Stimulated activated CD4-positive, alpha-beta T cell treated with anti-CD3 and anti-CD28 coated beads, Interleukin-2, amount 100 ng/mL, for 24 hours (primary cell): ENCODE measurements at places on chromosomes 1 and 21.

- no peak for DNase-seq
Measured at GRCh38 chr1:36497207-36497606, 14.5 kb upstream of the CSF3R start.

DNA sequence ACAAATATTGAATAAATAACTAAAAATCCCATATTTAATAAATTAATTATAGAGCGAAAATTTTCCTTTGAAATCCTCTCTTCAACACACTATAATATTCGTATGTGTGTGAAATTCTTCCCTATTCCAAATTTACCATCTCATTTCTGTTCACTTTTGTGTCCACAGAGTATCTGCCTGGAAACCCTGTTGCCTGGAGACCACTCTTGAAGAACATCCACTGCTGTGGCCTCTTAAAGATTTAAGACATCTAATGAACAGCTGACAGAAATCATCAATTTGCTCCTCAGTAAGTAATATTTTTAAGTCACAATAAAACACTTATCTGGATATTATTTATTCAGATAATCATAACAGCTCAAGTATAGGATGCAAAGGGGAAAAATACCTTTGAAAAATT, 69.7 kb downstream of the CYYR1 start:
- DNase-seq: no peak

DNA sequence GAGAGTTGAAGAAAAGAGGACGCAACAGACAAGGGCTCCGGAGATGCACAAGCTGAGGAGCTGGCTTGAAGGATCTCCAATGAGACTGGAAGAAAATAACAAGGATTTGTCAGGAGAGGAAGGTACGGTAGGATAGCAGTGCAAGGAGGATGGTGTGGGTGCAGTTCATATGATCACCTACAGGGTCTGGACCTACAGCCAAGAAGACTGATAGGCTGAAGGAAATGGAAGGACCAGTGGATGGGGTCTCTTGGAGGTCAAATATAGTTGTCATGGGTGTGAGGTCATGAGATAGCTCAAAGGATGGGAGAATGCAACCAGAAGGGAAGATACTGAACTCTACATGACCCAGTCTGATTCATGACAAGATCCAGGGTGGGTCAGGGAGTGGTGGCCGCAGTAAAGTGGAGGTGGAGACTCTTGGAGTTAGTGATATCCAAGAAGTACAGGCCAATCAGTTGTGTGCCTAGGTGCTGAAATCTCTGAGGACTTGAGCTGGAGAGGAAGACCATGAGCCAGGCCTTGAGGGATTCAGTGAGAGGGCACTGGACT, 15.3 kb upstream of the KANK4 start:
- DNase-seq: no peak

GRCh38 chr1:10651793-10652192, 144.7 kb downstream of the CASZ1 start:
- DNase-seq: no peak

DNA sequence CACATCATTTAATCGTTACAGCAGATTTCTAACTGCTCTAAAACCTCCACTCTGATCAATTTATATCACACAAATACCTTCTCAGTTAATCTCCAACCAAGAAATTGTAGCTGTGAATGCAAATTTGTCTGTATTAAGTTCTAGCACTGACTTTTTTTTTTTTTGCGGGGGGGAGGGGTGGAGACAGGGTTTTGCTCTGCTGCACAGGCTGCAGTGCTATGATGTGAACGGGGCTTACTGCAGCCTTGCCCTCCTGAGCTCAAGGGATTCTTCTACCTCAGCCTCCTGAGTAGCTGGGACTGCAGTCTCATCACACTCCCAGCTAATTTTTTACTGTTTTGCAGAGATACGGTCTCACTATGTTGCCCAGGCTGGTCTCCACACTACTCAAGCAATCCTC, 163.6 kb downstream of the RERE start:
- DNase-seq: no peak

GRCh38 chr1:168057921-168058320, 78.8 kb downstream of the GPR161 start:
- no peak for DNase-seq

GRCh38 chr1:110136911-110137310, 13.4 kb upstream of the SLC6A17 start:
- peak; percentile 38 for DNase-seq

GRCh38 chr1:23597635-23598388, 38.5 kb upstream of the ID3 start:
- no peak for DNase-seq

- no peak for DNase-seq
Measured at GRCh38 chr1:233463333-233463732, 135.8 kb downstream of the MAP3K21 start.

GRCh38 chr1:167003711-167004110, 14.6 kb downstream of the MAEL start:
- DNase-seq: no peak

DNA sequence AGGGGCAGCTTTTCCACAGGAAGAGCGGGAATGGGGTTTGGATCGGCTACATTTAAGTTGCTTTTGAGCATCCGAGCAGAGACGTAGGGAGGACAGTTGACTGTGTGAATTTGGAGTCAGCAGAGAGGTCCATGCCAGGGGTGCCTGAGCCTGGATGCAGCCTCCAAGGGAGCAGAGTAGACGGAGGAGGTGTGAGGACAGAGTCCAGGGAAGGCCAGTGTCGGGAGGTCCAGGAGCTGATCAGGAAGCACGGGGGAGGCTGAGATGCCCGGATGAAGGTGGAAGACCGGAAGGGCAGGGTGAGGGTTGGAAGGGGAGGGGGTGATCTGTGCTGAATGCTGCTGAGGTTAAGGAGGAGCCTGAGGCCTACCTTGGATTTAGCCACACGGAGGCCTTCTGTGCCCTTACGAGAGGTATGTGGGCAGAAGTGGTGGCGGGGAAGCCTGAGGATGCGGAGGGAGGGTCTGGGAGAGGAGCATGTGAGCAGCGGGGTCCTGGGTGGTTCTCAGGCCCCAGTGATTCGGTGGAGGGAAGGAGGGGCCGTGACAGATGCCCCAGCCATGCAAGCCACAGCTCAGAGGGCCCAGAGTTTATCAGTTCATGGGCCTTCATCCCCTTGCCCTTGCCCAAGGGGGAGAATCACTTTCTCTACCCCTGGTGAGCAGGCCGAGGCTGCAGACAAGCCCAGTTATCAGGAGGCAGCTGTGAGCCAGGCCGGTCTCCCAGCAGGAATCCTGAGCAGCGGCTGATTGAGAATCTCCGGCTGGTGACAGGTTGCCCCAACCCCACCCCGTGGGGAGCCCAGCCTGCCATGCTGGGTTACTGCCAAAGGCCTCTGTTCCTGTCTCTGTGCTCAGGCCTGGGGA, 54.0 kb upstream of the ACTL8 start:
- no peak for DNase-seq

DNA sequence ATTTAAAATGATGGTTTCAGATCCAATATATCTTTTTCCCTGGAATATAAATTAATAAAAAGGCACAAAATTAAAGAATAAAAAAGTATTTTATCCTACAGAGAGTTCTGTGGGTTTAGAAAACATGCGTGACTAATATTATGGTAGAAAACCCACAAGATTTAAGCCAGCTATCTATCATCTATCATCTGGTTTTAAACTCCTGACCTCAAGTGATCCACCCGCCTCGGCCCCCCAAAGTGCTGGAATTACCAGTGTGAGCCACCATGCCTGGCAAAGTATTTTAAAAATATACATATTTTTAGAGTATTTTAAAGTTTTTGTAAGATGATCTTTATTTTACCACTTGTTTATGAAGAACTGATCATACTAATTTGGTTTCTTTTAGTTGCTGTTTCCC, 79.5 kb downstream of the NRIP1 start:
- DNase-seq: no peak

DNA sequence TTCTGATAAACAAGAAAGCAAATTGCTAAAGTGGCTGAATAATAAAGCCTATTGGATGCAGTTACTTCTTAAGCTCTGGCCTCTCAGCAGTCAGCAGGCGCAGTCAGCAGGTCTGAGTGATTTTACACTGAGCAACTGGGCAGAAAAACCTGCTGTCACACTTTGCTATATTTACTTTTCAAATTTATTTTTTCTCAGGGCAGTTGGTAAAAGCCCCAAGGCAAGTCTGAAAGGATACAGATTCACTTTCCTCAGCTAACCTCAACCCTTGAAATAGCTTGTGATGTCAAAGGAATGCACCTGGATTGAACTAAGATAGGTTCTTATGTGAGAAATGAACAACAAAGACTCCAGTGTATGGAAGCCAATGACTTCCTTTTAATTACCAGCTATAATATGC, 34.0 kb downstream of the ATP5PF start:
- DNase-seq: no peak

DNA sequence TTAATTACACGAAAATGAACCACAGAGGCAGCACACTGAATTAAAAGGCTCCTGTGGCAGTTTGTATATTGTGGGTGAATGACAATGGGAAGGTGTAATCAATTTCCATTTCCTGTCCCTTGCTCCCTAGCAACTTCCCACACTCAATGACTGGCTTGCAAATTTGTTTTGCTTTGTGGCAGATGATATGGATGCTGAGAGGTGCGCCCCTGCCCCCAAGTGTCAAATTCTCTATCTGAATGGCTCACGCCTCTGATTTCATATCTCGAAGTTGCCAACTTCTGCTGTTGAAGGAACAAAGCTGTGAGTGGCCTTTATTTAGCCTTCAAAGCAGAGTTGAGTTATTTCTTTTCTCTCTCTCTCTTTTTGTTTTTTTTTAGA, 86.0 kb downstream of the FOXD2 start:
- DNase-seq: no peak

DNA sequence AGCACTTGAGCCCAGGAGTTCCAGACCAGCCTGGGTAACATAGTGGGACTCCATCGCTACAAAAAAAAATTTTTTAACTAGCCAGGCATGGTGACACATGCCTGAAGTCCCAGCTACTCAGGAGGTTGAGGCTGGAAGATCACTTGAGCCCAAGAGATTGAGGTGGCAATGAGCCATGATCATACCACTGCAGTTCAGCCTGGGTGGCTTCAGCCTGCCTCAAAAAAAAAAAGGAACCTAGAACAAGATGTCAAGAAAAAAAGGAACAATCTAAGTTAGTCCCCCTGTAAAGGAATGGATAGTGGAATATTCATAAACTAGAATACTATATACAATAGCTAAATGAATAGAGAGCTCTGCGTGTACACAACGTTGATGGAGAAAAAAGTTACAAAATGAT, 14.4 kb downstream of the NSL1 start:
- DNase-seq: no peak

GRCh38 chr1:223659711-223660110, 5.8 kb downstream of the CAPN8 start:
- DNase-seq: no peak

DNA sequence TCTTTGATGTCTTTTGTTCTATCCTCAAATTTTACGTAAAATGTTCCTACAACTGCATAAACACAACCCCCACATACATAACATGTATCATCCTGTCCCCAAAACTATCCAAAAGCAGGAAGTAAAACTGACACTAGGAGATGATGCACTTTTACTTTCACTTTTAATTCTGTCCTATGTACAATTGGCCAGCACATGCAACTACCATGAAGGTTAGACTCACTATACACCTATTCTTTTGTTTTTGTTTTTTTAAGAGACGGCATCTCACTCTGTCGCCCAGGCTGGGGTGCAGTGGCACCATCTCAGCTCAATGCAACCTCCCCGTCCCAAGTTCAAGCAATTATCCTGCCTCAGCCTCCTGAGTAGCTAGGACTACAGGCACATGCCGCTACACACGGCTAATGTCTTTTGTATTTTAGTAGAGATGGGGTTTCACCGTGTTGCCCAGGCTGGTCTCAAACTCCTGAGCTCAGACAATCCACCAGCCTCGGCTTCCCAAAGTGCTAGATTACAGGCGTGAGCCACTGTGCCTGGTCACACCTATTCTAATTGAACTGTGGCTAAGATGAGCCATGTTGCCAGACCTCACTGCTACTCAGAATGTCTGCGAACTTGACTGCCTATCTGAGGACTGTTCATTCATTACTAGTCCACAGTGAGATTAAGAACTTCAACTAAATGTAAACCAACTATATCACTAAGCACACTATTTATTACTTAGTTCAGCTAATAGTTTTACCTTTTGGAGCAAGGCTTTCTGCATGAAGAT, 48.0 kb downstream of the TOR3A start:
- DNase-seq: peak; percentile 24

- DNase-seq: peak; percentile 57
Measured at GRCh38 chr1:198601936-198602889, 36.6 kb upstream of the PTPRC start.

DNA sequence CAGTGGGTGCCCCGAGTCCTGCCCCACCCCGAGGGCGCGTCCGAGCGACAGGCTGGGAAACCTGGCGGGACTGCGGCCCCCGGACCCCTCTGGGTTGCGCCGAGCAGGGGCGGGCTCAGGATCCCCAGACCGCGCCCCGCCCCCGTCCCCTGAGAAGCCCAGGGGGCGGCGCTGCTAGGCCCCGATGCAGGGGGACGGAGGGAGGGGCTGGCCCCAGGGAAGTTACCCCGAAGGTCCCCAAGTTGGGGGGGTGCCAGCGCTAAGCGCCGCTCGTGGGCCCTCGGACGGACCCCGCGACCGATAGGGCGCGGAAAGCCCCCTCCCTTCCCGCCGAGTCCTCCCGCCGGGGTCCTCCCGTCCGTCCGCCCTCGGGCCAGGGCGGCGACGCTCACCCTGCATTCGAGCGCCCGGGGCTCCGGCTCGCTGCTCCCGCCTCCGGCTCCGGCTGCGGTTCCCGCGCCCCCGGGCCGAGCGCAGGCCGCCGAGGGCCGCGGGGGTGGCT, 414 bp downstream of the GPR153 start:
- DNase-seq: no peak

DNA sequence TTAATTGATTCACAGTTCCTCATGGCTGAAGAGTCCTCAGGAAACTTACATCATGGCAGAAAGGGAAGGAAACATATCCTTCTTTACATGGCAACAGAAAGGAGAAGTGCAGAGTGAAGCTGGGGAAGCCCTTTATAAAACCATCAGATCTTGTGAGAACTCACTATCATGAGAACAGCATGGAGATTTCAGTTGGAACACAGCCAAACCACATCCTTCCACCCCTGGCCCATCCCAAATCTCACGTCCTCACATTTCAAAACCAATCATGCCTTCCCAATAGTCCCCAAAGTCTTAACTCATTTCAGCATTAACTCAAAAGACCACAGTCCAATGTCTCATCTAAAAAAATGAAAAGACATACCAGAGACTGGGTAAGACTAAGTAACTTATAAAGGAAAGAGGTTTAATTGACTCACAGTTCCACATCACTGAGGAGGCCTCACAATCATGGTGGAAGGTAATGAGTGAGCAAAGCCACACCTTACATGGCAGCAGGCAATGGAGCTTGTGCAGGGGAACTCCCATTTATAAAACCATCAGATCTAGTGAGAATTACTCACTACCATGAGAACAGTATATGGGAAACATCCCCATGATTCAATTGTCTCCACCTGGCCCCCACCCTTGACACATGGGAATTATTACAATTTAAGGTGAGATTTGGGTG, 105.2 kb downstream of the MRPL39 start:
- DNase-seq: peak; percentile 70

DNA sequence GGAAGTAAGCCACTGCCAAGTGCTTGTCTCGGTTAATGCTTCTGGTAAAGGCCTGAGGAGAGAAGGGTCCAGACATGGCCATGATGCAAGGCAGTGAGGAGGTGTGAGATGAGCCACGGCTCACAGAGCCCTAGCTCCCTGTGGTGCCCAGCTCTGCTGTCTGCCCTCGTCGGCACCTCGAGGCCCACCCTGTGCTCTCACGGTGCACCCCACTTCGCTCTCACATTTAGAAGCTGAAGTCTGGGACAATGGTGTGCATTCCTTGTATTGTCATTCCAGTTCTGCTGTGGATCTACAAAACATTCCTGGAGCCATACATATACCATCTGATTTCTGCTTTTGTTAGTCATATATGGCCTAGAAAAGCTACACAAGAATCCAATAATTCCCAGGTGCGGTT, 3.3 kb downstream of the NCF2 start:
- no peak for DNase-seq

GRCh38 chr21:35025206-35026152, 23.6 kb downstream of the RUNX1 start:
- DNase-seq: no peak
